ENCODE measurements at places on chromosomes 1 and 21. TPM values are rescaled to one million over a fixed set of nuclear protein-coding genes. Genes with fewer than 3 reads are reported as not detected.

Gene GLIS1
- 0.05 TPM for total RNA-seq

Gene INAVA
- total RNA-seq, result 46.3 TPM

Gene KRTAP13-2
- total RNA-seq, result not detected

Gene DISP3
- 0.17 TPM for total RNA-seq
